ENCODE measurements at places on chromosomes 3 and 15.

DNA sequence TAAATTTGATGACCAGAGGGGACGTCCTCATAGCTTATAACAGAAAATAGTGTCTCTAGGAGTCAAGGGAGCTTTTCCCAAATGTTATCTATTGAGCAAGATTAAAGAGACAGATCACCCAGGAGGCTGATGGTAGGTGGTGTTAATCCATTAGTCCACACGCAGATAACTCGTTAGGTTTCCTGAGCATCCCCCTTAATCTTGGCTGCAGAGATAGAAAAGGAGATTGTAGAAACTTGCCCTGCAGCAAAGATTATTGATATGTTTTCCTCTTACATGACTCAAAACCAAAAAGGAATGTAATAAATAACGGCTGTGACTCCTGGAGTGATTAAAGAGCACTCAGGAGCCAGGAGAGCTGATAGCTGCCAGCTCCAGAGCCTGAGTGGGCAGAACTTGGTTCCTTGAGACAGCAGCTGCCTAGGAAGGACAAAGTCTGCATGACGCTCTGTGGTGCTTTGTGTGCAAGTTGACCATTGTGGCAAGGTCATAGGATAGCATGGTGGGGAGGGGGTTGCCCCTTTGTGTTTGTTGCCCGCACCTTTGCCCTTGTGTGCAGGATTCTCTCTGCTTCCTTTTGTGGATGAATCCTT, 234.8 kb downstream of the PTPRG start:
- no peak for DNase-seq

- DNase-seq = no peak
These were observed 527 bp downstream of the B2M start for GRCh38 chr15:44711743-44712345.

DNA sequence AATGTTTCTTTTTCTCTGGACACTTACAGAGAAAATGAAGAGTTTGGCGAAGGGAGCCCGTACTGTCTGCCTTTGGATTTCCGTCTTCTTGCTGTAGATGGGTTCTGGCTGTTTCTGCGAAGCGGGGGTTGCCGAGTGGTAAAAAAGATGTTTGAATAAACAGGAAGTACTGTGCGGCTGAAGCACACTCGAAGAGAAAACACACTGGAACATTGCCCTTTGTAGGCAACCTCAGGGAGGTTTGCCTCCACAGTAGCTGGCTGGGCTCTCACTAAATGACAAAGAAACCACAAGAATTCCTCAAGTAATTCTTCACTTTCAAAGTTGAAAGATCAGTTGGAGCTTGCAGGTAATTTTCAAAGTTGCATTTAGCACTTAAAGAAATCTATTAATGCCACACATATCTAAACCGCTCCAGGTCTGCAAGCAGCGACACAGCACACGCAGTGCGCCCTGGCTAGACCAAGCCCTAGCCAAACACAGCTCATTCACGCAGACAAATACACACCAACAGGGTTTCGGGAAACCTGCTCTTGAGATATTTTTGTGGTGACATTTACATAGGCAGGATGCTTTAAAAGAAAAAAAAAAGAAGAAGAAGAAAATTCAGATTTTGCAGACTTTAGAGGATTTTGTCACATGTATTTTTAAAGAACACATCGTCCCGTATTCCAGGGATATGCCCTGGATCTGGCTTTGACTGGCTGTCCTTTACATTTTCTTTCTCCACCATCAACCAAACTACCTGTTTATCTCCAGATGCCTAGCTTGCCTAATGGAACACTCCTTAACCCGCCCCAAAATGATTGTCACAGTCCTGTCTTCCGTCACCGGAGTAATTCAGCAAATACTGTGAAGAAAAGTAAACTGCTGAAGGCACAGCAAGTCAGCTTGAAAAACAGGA, 452.8 kb downstream of the FOXP1 start:
- DNase-seq = peak; percentile 33

- DNase-seq = no peak
These were observed 145.9 kb upstream of the LIPC start for GRCh38 chr15:58285921-58286278.

DNA sequence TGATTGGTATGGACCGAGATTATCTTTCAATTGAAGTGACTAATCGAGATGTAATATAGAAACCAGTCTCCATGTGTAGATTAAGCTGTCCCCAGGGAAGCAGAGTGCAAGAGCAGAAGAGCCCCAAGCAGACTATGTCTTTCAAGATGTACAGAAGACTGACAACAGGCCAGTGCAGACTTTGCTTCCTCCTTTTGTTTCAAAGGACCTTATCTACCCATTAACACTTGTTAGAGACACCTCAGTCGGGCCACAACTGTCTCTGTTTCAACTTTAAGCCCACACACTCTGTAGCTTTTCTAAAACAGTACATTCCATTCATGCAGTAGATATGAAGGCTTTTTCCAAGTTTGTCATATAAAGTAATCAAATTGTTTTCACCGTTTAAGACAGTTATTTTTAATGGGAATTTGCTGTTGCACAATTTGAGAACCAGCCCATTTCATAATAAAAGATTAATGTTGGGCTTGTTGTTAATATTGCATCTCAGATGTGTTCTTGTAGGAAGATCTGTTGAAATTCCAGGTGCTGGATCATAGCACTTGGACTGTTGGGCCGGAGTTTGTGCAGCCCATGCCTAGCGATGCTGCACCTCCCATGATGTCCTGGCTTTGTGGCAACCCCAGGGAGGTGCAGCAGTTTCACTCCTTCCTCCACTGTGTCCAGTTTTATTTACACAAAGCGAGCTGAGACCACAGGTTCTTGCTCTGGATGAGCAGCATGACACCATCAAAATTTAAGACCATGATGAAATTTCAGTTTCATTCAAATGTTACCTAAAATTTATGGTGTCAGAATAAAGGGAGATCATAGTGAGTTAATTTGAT, 12.4 kb downstream of the GORASP1 start:
- DNase-seq = no peak

DNA sequence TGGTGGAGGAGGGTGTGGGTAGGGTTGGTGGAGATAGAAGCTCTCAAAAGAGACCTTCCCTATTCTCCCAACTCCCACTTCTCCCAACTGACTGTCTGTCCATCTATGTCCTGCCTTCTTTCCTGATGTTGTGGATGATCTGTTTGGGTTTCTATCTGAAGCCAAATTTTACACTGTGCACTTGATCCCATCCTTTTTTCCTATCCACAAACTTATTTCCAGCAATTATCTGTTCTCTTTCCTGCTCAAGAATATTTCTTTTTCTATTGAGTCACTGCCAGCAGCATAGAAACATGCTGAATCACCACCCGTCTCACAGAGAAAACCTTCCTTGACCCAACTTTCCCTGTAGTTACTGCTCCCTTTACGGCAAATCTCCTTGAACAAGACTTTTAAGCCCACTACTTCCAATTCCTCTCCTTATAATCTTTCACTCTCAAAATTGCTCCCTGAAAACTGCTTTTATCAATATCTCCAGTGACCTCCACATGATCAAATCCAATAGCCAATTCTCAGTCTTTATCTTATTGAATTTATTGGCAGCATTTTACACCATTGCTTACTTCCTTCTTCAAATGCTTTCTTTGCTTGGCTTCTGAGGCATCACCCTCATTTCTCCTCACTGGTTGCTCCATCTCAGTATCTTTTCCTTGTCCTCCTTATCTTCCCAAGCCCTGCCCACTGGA, 141.2 kb upstream of the SLC7A14 start:
- DNase-seq = no peak

DNA sequence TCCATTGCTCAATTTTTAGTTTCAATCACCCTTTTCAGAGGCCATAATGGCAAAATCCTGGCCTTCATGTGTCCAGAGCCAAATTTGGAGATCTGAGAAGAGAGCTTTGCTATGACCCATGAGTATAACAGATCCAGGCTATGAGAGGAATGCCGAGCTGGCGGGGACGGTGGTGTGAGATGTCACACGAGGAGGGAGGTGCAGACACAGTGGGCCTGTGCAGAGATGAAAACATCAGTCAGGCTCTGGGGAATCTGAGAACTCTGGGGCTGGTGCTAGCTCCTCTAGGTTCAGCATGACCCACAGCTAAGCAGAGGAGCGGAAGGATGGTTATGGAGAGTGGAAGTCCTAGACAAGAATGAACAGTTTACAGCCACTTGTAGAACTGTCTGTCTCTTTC, 398.3 kb upstream of the ATP10A start:
- no peak for DNase-seq

- no peak for DNase-seq
These were observed 104.2 kb upstream of the PFN2 start for GRCh38 chr3:150074697-150075416.

- DNase-seq = no peak
These were observed 10.9 kb downstream of the ATG7 start for GRCh38 chr3:11283139-11283475.

GRCh38 chr15:33788906-33789540, 179.3 kb upstream of the CHRM5 start:
- no peak for DNase-seq

- no peak for DNase-seq
These were observed 18.5 kb downstream of the PATL2 start for GRCh38 chr15:44692659-44693058.

- no peak for DNase-seq
These were observed 10.7 kb downstream of the CGNL1 start for GRCh38 chr15:57386976-57387375.

GRCh38 chr3:78645628-78646310, 1122.0 kb downstream of the ROBO1 start:
- DNase-seq = no peak

GRCh38 chr3:14640157-14640562, 11.4 kb upstream of the CCDC174 start:
- no peak for DNase-seq

DNA sequence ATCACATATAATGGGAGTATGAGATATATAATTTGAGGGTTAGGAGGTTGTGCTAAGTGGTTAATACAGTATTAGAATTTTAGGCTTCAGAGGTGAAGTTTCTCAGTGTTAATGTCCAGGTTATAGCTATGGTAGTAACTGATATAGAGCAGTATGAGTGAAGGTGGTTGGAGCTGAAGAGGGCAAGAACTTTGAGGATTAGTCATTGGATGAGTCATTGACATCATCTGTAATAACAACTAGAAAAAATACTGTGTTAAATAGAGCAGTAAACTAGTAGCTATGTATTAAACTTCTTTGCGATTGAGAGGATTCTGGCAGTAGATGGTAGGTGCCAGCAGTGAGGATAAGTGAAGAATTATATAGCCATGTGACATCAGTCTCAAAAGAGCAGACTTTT, 47.5 kb upstream of the EIF3J start:
- no peak for DNase-seq

DNA sequence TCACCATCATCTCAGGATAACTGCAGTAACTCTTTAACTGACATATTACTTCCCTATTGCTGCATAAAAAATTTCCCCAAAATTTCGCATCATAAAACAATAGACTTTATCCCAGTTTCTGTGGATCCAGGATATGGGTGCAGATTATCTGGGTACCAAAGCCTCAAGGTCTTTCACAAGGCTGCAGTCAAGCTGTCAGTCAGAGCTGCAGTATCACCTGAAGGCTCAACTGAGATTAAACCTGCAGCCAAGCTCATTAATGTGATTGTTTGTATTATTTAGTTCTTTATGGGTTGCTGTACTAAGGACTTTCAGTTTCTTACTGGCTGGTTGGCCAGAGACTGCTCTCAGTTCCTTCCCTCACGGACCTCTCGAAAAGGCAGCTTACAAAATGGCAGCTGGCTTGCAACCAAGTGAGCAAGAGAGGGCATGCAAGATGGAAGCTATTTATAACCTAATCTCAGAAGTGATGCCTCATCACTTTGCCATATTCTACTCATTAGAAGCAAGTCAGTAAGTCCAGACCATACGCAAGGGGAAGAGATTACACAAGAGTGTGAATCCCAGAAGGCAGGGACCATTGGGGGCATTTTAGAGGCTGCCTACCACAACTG, 54.9 kb downstream of the DCUN1D1 start:
- DNase-seq = no peak

- DNase-seq = no peak
These were observed 334.2 kb upstream of the IL12A start for GRCh38 chr3:159654183-159655134.

DNA sequence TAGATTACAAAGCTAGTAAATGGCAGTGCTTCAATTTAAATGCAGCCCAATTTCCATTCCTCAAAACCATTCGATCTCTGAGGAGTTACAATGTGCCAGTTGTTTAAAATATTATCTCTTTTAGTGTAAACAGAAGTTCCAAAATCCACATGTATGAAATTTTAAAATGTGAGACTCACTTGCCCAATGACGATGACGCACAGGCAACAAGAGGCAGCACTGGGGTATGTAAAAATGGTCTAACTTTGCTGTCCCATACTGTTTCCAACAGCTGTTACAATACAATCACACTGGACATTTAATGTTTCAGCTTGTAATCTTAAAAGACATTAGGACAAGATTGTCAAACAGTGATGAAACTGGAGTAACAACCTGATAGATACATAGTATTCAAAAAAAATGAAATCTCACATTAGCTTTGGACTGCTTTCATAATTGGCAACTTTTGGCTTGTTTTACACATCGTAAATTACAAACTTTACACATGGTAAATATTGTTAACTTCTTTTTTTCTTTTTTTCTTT, 12.2 kb downstream of the SLTM start:
- DNase-seq = no peak

- no peak for DNase-seq
These were observed 139.0 kb upstream of the SLC2A2 start for GRCh38 chr3:171165499-171165921.

GRCh38 chr3:34046154-34046553, 247.7 kb downstream of the PDCD6IP start:
- no peak for DNase-seq

- no peak for DNase-seq
These were observed 305.8 kb downstream of the ARPP21 start for GRCh38 chr3:35944926-35945710.

GRCh38 chr15:80071652-80072051, 12.2 kb downstream of the ZFAND6 start:
- DNase-seq = no peak

All from stimulated activated CD8-positive, alpha-beta memory T cell treated with anti-CD3 and anti-CD28 coated beads, Interleukin-4, amount 100 ng/mL, for 4 hours (primary cell).